ENCODE measurements at places on chromosomes 6 and 20. TPM values are rescaled to one million over a fixed set of nuclear protein-coding genes. Genes with fewer than 3 reads are reported as not detected.

The PAX1 gene
- not detected for total RNA-seq

The CLVS2 gene
- total RNA-seq = not detected

The RGS17 gene
- total RNA-seq = 1.4 TPM

The SRSF12 gene
- total RNA-seq = 0.34 TPM

Measured in nasal cavity respiratory epithelium epithelial cell of viscerocranial mucosa (primary cell).